ENCODE measurements at places on chromosomes 16 and 17. TPM values are rescaled to one million over a fixed set of nuclear protein-coding genes. Genes with fewer than 3 reads are reported as not detected.

CDRT4 gene
- 0.28 TPM for total RNA-seq

KCNJ2 gene
- total RNA-seq = 3.9 TPM

SPNS2 gene
- 1.1 TPM for total RNA-seq

SLFN12L gene
- 0.19 TPM for total RNA-seq

FBXO31 gene
- total RNA-seq = 38.9 TPM

ARHGDIG gene
- total RNA-seq = not detected
